ENCODE measurements at places on chromosomes 7 and 10. TPM values are rescaled to one million over a fixed set of nuclear protein-coding genes. Genes with fewer than 3 reads are reported as not detected.

CUZD1 gene
- 0.16 TPM for total RNA-seq

CFAP69 gene
- 1.6 TPM for total RNA-seq

PLEKHS1 gene
- total RNA-seq, result not detected

TMEM273 gene
- total RNA-seq, result not detected

SAMD9 gene
- 0.98 TPM for total RNA-seq

LRCH4 gene
- total RNA-seq, result 33.6 TPM

OR6V1 gene
- total RNA-seq, result not detected

EPHB6 gene
- 5.5 TPM for total RNA-seq

CFAP46 gene
- 2.3 TPM for total RNA-seq

PRTFDC1 gene
- total RNA-seq, result 16.6 TPM

TRIL gene
- total RNA-seq, result 9.9 TPM

All from mesangial cell (primary cell).